ENCODE measurements at places on chromosomes 4 and X. TPM values are rescaled to one million over a fixed set of nuclear protein-coding genes. Genes with fewer than 3 reads are reported as not detected.

- DNase-seq: no peak
These were observed 208.2 kb downstream of the APBB2 start for GRCh38 chr4:41006141-41006540.

Gene RNF175
- 1.00 TPM for total RNA-seq

Gene GNRHR
- total RNA-seq: not detected

GRCh38 chr4:72109959-72110497 is 78.2 kb downstream of the NPFFR2 start:
- DNase-seq: no peak

Gene NXF2
- total RNA-seq: not detected

DNA sequence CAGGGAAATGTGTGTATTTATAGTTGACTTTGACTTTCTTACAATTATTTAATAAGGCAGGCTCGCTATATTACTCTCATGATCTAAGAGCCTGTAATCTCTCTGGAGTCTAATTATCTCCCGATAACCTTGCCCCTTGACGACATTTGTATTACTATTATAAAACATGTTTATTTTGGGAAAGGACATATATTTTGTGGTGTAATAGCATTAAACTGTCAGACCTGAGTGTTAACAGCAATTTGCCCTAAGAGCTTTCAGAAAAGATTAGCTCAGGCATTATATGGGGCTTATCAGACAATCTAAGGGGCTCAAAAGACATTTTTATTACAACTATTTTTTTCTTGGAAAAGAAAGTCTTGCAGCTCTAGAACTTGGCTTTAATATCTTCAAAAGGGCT is 427.9 kb upstream of the SLIT2 start:
- no peak for DNase-seq

DNA sequence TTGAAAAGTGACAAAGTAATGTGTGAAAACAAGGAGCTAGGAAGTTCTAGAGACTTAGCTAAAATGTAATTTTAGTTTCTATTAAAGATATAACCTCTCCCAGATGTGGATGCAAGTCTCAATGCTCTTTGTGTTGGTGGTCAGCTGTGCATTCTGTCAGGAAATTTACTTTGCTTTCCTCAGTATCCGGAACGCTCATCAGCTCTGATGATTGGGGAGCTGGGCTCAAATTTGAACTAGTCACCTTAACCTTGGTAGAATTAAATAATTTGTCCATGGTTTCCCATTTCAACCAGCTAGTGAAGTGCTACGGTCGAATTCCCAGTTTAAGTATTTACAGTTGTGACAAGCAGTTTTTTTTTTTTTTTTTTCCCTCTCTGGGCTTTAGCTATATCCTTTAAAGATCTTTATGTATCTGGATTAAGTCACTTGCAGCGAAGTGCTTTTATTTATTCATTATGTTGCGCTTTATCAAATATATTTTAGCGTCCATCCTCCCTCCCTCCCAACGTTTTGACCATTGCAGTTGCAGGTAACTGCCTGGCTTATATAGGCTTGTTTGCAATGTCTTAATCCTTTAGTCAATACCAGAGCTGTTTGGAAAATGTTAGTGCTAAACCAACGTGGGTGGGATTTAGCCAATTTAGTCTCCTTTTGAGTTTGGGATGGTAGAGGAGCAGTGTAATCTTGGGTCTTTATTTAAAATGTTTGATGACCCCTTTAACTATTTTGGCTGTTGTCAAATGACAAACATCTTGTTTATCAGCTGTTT is 2.1 kb downstream of the OGT start:
- no peak for DNase-seq

DNA sequence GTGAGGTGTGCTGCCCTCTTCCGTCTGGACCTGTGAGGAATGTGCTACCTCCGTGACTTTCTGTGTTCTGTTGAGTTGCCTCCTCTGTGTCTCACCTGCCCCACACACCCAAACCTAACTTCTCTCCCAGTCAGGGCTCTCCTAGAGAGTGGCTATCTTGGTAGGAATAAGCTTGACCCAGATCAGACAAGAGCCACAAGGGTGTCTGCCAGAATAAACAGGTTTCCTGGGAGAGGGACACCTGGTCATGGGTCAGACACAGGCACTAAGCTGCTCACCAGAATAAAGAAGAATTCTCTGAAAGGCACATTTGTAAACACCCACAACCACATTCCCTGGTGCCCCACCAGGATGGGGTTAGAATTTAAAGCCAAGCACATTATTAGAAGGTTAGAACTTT is 11.1 kb downstream of the ZNF182 start:
- no peak for DNase-seq

DNA sequence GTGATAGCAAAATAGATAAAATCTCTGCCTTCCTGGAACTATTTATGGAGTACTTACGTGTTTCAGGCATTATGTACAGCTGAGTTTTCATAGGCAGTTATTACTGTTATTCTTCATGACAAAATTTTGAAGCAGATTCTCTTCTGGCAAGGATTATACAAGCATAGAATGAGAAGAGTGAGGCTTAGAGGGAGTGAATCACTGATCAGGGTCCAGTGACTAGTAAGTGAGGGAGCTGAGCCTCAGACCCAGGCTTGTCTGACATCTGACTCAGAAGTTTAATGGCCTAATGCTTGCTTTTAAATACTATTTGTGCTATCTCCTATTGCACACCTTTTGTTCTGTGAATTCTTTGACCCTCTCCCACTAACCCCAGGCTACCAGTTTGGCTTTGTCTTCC is 110.6 kb downstream of the DTHD1 start:
- no peak for DNase-seq

GRCh38 chr4:39415678-39416283 is 9.1 kb downstream of the KLB start:
- no peak for DNase-seq

DNA sequence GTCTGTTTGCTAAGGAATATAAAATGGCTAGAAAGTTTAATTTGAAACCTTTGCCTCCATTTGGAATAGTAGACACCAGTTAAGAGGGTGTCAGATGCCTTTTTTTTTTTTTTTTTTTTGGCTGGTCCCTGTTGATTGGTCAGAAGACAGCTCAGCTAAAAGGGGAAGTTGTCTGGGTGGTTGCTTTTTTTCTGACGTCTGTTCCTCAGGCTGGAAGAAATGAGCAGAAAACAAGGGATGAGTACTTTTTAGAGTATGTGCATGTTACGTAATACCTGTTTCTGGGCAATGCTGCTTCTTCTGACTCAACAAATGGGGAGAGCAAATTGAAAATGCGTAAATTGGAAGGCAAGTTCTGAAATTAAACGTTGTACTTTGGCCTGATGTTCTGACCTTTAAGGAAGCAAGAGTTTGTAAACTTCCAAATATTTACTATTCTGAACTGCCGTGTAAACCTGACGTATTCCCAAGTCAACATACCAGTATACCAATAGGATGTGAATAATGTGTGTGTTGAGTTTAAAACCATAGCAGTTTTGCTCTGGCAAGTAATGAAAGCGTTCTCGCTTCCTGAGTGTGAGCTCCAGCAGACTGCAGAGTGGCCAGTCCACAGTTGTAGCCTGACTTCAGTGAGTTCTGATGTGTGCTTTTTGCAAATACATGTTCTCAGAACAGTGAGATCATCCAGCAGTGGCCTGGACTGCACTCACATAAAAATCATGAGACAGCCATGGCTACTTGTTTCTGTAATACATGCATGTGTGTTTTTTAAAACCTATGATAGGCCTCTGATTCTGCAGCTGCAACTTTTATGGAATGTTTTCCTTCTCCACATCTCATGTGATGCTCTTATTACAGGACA is 1.7 kb downstream of the SAT1 start:
- DNase-seq: no peak

DNA sequence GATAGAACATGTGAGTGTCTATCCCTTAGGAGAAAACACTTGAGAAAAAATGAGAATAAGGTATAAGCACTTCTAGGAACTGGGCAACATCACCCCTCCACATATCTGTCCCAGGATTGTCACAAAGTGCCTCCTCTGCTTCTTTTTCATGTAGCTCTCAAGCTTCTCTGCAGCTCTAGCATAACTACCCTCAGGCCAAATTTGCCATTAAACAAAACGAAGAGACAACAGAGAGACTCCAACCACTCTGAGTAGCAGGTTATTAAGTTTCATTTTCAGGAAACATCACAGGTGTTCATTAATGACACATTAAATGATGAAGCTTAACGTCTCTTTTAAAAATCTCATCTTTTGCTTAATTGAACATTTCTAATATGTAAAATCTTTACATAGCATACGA is 580.0 kb downstream of the GALNTL6 start:
- no peak for DNase-seq

Gene UGT2B15
- total RNA-seq: not detected

- DNase-seq: no peak
These were observed 5.4 kb upstream of the PIM2 start for GRCh38 chrX:48924270-48924669.

GRCh38 chrX:110588164-110588563 is 207.5 kb downstream of the CHRDL1 start:
- no peak for DNase-seq

DNA sequence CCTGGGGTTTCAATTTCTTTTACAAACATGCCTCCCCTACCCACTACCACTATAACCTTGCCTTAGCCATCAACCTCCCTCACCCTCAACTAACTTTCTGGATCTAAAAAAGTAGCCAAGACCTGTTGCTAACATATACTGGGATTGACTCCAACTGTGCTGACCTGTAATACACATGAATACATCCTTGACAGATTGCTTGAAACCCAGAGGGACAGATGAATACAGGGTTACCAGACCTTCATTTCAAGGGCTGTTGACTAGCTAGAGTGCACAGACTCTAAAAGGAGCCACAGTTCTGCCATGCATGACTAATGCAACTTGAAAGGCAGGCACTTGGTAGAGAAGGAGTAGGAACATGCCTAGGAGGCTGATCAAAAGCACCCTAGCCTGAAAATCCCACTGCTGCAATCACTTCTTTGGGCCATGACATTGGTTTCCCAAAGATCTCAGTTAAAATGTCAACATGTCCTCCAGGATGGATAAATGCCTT is 121.0 kb downstream of the PCDH19 start:
- DNase-seq: no peak

Gene RBM47
- 3.3 TPM for total RNA-seq

Gene PNMA5
- not detected for total RNA-seq

Data from cardiac septum (tissue), 1 donor.